ENCODE measurements at places on chromosomes 5 and 9.

DNA sequence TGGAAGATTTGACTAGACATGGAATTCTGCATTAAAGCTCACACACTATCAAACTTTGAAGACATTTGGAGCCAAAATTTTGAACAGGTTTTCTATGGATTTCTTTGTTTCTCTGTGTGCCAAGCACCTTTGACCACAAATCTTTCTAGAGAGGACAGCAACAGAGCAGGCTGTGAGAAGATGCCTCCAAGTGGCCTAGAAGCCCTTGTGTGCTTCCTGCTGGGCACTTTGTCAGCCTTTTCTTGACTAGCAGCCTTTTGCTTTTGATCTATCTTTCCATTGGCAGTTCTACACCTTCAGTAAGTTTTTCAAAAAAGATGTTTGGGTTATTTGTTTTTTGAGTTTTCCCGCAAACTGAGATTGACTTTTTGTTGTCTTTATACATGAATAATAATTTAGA, 84.6 kb downstream of the SNX24 start:
- DNase-seq = no peak

DNA sequence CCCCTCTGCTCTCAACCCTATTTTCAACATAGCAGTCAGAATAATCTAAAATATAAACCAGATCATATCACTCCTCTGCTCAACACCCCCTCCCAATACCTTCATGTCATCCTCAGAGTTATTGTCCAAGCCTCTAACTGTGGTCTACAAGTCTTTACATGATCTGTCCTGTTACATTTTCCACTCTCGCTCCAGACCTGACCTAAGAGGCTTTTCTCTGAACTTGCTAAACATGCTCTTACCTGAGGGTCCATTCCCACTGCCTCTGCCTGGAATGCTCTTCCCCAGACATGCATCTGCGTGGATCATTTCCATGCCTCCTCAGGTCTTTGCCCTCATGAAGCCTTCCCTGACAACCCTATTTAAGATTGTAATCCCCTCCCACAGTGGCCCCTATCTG, 12.0 kb downstream of the NIPSNAP3B start:
- no peak for DNase-seq

GRCh38 chr5:179762079-179762780, 29.6 kb downstream of the MAML1 start:
- DNase-seq = peak; percentile 27

- DNase-seq = peak; percentile 12
Observed at GRCh38 chr5:110916381-110917049, 155.0 kb upstream of the TSLP start.

DNA sequence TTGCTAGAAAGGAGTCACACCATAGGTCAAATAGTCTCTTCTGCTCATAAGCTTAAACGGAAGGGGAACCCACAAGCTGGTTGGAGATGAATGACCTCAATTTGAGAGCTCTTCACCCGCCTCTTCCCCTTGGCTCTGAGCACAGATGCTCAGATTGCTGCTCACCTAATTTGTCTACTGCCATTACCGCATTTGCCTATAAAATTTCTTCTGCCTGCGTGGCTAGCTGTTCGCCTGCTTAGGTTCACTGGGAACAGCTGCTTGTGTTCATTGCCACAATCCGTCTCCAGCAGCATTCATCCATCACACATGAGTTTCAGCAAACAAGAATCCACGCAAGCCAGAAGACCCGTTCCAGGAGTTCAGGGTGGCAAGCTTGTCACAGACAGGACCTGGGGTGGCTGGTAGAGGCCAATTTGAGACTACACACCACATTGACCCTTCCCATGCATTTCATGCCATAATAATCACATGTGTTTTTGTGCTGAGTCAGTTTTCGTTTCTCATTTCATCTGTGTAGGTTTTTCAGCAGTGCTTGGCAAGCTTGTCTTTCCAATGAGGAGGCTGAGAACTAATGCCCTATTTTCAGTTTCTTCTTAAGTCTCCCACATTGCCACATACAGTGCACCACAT, 50.2 kb upstream of the DNAH5 start:
- DNase-seq = no peak

GRCh38 chr9:18043978-18044377, 430.0 kb upstream of the ADAMTSL1 start:
- no peak for DNase-seq

- DNase-seq = peak; percentile 25
Observed at GRCh38 chr5:107604990-107605389, 65.7 kb downstream of the EFNA5 start.

DNA sequence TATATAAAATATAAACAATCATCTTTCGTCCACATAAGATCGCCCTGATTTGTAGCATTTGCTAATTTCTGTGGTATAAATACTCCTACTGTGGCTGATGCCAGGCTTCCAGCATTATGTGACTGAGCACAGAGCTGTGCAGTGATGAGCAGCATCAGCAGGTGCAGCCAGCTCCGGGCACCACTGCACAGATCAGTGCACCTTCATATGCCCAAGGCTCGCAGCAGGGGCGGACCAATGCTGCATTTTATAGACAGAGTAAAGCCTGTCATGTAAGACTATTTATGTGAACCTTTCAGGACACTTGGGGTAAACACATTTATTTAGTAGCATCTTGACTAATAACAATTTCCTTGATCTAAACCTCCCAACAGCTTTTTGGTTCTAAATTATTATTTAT, 53.1 kb downstream of the LMNB1 start:
- DNase-seq = no peak

- DNase-seq = peak; percentile 66
Observed at GRCh38 chr9:131693651-131694597, 46.0 kb downstream of the RAPGEF1 start.

DNA sequence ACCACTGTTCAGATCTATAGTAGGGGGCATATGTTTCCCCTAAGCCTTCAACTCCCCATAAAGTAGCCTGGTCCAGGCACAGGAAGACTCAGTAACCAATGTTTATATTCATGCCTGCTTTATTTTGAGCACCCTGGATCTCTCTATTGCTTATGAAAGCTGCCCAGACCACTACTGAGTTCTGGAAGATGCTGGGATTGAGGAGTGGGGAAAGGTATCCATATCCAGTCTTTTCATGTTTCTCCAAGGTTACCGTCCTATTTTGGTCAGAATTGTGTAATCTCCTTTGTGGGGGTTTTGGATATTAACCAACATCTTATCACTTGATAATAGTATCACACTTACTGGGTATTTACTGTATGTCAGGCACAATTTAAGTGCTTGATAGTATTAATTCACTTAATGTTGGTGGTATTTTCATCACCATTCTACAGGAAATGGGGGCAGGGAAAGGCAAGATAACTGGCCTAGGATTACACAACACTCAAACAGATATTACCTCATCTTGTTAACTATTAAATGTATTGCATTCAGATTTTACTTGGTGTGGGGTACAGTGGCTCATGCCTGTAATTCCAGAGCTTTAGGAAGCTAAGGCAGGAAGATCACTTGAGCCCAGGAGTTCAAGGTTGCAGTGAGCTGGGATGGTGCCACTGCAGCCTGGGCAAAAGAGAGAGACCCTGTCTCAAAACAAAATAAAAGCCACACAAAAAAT, 36.3 kb downstream of the RUSC2 start:
- DNase-seq = no peak

- DNase-seq = peak; percentile 15
Observed at GRCh38 chr5:57386958-57387357, 95.7 kb downstream of the ACTBL2 start.

DNA sequence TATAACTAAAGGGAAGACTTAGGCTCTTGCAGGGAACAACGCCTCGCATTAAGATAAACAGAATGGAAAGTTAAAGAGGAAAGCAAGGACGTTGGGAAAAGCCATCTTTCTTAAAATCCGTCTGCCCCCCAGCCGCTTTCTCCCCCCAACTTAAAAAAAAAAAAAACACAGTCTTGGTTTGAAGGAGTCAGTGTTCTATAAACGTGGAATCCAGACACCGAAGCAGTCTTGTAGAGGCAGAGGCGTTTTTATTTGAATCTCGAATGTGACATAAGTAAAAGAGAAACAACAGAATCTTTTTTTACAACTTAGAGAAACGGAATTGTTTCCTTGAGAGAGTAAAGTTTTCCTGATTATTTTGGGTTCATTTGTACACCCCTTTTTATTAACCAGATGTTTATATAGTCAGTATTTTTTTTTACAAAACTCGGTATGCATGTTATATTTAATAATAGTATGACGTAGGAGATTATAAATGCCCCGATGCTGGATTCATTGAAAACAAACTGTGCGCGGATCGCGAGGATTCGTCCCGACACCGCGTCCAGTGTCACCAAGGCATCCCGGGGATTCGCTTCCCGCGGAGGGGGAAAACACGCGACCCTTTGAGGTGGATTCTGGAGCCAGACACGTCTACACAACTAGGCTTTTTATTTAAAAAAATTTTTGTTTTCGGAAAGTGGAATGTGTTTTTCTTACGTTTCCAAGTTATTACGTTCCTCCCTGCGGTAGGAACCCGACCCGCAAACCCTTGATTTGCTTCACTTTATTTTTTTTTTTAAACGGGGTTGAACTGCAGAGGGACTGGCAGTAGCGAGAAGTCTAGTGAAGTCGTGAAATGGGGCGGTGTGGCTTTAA, 6.7 kb downstream of the PTCH1 start:
- DNase-seq = no peak

DNA sequence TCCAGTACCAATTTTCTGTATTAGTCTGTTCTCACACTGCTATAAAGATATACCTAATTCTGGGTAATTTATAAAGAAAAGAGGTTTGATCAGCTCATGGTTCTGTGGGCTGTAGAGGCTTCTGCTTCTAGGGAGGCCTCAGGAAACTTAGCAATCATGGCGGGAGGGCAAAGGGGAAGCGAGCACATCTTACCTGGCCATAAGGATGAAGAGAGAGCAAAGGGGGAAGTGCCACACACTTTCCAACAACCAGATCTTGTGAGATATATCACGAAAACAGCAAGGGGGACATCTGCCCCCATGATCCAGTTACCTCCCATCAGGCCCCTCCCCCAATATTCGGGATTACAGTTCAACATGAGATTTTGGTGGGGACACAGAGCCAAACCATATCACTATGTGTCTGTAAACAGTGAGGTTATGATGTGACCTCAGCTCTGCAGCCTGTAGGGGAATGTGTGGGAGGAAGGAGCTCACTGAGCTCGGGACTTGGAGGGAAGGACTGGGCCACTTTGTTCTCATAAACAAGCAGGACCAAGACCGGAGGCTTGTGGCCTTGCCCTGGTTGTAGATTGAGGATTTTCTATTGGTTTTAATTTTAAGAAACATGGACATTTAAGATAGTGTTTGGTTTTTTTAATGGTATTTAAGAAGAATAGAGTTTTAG, 85.2 kb downstream of the EHMT1 start:
- no peak for DNase-seq

DNA sequence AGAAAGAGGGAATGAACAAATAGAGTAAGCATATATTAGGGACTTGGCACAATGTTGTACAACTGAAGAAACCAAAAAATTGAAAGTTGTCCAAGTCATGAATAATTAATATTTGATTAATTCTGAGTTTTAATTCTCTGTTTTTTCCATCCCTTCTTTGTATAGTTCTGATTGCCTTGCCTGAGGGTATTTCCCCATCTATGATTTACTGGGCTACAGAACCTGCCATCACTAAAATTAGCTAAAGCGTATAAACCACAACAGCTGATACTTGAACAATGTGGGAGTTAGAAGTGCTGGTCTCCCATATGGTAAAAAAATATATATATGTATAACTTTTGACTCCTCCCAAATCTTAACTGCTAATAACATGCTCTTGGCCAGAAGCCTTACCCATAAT, 1253.5 kb upstream of the CDH6 start:
- DNase-seq = no peak

DNA sequence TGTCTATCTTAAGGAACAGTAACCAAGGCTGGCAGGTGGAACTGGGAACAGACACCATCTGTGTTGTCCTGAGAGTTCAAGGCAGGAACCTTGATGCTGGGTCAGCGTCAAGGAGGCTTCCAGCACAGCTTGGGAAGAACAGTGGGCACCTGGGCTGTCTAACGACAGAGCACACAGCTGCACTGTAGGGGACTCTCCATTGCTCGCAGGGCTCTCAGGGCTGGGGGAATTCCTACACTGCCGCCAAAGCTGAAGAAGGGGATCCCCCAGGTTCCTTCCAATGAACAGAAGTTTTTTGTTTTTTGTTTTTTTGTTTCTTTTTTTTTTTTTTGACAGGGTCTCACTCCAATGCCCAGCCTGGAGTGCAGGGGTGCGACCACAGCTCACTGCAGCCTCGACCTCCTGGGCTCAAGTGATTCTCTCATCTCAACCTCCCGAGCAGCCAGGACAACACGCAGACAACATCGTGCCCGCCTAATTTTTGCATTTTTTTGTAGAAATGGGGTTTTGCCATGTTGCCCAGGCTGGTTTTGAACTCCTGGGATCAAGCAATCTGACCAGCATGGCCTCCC, 81.9 kb downstream of the PTPN3 start:
- no peak for DNase-seq

GRCh38 chr9:134604834-134605233, 36.8 kb upstream of the COL5A1 start:
- DNase-seq = no peak

DNA sequence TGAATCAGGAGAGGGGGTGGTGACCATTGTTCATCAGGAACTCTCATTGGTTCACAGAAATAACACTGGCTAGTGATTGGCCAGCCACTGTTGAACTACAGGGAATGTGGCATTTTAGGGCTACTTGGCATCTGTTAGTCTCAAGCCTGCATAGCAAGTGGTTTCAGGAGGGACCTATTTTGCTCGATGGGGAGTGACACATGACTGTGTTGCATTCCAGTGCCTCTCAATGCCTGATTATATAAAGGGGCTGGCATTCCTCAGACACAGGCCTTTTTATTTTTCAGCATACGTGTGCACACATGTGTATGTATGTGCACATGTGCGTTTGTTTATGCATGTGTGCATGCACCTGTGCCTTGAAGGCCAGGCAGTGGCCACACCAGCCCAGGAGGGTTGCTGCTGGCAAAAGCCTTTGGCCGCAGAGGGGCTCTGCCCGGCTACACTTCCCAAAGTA, 23.2 kb downstream of the FGD3 start:
- peak; percentile 95 for DNase-seq

DNA sequence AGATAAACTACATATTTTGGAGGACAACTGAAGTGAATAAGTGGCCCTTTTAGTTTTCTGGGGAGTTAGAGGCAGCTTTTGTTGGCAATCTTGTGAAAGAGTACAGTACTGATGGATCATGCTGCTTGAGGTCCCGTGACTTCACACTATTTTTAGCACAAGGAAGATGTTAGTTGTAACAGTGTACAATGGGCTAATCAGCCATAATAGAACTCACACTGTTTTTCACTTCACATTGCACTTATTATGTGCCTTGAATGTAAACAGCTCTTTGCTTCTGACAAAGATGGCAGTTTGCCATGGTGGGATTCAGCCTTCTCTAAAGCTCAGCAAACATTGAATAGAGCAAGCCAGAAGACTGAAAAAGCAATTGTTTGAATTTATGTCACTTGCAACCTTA, 176.7 kb upstream of the ZNF608 start:
- no peak for DNase-seq

DNA sequence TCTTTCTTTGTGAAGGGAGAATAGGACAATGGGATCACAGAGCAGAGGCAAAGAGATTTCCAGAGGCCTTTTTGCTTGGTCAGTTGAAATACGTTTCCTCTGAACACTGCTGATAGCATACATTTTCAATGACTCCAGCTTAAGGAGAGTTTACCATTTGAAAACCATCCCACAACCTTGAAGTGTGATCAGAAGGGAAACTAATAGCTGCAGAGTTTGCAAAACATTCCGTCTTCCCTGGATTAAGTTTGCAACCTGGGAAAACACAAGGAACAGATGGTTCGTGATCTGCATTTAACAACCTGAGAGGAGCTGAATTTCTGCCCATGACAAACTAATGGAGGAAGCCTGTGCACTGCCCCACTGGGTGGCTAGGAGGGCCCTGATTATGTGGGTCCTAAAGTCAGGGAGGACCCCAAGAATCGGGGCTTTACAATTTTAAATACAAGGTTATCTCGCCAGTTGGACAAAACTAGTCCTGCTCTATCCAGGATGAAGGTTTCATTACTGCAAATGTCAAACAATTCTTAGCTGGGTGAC, 35.6 kb downstream of the MTX3 start:
- no peak for DNase-seq

Measured in GM23338 (cell line).